ENCODE measurements at places on chromosomes 6 and 20.

GRCh38 chr6:56865081-56865875, 89.6 kb upstream of the BEND6 start:
- no peak for DNase-seq

- no peak for DNase-seq
Observed at GRCh38 chr6:144778773-144779492, 493.8 kb downstream of the UTRN start.

DNA sequence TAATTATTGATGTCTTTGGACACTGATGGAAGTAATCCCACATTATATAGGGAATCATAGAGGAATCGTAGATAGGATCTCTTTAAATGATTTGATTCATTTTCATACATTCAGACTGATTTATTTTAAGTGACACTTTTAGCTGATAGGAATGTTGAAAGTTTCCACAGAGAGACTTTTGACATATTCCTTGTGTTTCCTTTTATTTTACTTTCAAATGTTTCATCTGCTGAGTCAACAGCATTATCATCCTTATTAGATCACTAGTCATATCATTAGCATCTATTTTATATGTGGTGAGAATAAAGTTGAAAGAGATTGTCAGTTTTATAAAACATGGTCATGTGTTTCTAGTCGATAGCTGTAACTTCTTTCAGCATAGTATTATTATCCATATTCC, 13.4 kb downstream of the DCBLD1 start:
- DNase-seq: no peak

DNA sequence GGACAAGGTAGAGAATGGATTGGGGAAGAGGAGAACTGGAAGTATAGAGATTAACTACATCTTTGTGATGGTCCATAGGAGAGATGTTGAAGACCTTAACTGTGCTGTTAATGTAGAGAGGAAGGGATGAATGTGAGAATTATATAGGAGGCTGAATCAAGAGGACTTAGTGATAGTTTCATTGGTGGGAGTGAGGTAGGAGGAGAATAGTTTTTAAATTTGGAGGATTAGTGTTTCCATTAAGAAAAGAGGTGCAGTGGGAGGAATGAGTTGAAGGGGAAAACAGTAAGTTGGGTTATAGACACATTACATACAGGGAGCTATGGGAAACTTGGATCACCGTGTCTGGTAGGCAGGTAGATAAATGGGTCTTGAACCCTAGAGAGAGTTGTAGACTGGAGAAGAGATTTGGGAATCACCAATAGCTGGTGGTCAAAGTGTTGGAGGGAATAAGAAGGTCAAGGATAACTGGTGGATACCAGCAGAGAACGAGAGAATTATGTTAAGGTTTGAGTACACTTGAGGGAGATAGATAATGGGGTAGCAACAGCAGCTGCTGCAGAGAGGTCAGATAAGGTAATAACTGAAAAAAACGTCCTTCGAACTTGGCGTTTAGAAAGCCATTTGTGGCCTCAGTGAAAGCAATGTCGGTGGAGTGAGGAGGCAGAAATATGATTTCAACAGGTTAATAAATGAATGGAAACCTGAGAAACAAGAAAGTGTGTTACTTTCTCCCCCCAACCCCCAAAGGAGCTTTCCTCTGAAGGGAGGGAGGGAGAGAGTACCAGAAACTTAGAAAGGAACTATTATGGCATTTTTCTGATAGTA, 3.1 kb downstream of the C6orf89 start:
- DNase-seq: no peak

Data from stimulated activated CD4-positive, alpha-beta T cell treated with anti-CD3 and anti-CD28 coated beads, Interleukin-15, amount 100 ng/mL, for 48 hours (primary cell).